ENCODE measurements at places on chromosomes 2 and 18.

DNA sequence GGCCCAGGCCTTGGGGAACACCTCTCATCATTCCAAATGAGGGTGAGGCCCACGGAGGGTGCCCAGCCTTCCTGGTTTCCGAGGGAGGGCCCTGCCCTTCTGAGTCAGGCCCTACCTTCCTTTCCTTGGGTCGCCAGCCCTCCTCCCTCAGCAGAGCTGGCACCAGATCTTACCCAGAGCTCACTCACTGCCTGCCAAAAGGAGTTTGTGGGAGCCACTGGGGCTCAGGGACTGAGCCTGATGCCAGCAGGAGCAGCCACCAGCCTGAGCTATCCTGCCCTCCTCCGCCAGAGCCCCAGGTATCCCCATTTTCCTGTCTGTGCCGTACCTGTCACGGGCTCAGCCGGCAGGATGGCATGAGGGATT is 64.1 kb downstream of the NRP2 start:
- DNase-seq = no peak

DNA sequence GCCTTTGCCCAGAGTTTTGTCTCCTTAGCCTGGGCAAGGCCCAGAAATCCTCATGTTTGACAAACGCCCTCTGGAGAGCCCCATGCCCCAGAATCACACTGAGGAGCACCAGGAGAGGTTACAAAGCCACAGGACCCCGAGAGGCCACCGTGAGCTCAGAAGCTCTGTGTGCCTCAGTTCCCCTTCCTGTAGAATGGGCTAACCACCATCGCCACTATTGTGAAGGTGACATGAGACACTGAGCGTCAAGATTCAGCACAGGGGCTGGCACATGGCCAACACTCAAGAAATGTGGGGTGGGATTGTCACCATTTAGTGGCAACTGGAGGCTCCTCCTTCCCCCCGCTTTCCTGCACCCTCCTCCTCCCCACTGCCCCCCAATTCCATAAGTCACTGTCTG is 1.2 kb upstream of the NMUR1 start:
- no peak for DNase-seq

DNA sequence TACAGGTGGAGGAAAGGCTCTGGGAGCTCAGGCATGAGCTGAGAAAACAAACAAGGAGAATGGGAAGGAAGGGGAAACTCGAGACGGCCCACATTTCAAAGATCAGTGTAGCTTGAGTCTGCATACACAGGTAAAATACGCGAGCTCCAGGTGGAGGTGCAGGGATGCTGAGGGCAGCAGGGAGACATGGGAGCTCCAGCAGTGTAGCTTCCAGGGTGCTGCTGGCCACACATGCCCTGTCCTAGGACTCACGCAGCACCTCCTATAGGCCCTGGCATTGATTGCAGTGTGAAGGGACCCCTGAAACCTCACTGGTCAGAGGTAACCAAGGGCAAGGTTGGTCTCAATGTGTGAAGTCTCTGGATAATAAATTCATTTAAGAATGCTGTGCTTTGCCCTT is 362.8 kb upstream of the HS6ST1 start:
- DNase-seq = no peak

DNA sequence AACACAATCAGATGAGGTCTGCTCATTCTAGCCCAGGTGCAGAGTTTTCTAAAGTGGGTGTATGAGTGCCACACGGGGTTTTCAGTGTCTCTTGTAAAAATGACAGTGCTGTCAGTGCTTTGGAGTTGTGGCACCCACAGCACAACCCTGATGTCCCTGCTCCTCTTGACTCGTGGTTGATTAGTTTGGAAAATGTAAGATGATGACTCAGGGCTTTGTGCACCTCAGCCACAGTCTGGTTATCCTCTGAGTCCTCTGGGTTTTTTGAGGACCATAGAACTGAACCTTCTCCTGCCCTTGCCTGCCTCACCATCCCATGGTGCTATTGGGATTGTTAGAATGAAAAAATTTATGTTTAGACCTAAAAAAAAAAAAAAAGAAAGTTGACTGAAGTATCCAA is 105.6 kb downstream of the MYO1B start:
- DNase-seq = no peak

GRCh38 chr2:2182551-2183071 is 148.5 kb downstream of the MYT1L start:
- DNase-seq = no peak

DNA sequence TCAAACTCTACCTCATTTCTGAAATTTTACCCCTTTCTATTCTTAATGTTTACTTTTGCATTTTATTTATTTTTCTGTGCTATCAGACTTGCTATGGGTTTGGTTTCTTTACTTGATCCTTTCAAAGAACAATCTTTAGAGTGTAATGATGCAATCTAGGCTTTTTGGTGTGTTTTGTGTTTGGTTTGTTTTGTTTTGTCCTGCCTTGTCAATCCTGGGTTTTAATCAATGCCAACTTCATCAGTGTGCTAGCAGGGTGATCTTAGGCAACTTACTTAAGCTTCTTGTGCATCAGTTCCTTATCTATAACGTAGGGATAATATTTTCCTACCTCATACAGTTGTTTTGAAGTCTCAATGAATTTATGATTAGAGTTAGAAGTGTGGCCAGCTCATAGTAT is 350.4 kb downstream of the NR4A2 start:
- DNase-seq = no peak

DNA sequence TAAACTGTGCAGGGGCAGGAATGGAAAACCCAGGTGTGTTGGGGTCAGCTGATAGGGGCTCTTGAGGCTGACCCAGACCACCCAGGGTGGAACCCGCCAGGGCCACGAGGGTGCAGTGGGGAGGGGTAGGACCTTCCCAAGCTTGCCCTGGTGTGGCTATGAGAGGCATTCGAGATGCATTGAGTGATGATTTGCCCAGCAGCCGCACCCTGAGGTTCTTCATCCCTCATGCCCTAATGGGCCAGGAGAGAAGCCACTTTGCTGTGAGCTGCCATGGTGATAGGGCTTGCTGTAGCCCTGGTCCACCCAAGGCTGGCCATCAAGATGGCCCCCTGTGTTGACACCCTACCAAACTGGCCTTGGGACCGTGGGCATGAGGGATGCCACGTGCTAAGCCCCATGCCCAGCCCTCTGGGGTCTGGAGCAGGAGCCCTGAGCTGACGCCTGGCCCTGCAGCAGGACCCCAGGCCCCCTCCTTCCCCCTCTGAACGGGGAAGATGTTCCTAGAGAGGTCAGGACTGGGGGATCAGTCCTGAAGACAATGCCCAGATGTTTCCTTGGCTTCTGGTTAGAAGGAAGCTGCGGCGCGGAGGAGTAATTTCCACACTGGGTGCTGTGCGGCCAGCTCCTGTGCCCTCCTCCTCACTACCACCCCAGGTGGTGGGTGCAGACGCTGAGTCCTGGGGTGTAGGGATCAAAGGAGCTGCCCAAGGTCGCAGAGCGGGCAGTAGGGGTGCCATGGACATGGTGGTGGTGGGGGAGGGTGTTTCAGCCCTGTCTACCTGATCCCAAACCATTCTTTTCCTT is 122.5 kb upstream of the HDAC4 start:
- DNase-seq = no peak

DNA sequence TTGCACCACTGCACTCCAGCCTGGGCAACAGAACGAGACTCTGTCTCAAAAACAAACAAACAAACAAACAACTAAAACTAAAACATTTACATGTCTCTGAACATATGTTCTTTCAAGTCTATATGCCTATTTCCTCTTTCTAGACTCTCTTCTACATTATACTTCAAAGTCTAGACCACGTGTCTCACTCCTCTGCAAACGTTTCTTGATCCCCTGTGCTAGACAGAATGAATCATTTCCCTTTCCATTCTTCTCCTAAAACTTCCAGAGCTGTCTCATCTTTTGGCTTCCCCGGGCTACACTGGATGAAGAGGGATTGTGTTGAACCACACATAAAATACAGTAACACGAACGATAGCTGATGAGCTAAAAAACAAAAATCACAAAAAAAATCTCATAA is 67.1 kb downstream of the BAZ2B start:
- DNase-seq = no peak

DNA sequence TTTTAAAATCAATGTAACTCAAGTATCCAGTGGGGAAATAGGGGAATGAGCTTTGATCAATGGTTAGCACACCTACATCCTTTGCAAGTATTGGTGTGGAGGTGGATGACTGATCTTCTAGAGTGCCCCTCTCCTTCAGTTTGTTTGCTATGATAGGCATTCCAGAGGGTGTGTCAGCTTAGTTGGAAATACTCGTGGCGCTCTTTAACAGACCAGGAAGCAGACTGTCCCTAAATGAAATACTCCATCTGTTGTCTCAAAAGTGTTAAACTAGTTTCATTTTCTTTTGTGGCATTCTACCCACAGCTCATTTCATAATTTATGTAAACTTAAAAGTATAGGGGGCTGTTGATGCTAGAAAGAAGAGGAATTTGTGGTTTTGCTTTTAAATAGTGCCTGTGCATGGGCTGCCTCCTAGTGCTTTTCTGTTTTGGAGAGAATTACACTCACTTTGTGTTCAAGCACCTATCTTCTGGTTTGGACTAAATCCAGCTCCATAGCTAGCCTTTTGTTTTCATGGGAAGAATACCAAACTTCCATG is 66.2 kb downstream of the STAT1 start:
- DNase-seq = no peak

DNA sequence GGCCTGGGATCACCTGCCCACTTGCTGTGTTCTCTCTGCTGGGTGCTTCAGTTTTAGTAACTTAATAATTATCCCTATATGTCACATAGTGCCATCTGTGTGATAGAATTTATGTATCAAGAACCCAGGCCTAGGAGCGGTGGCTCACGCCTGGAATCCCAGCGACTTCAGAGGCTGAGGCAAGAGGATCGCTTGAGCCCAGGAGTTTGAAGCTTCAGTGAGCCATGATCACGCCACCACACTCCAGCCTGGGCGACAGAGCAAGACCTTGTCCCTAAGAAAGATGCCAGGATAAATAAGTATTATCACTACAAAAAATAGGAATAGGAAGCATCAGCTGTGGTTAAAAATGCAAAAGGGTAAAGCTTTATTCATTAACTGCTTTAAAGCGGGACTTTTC is 240.8 kb downstream of the FAM210A start:
- DNase-seq = no peak

DNA sequence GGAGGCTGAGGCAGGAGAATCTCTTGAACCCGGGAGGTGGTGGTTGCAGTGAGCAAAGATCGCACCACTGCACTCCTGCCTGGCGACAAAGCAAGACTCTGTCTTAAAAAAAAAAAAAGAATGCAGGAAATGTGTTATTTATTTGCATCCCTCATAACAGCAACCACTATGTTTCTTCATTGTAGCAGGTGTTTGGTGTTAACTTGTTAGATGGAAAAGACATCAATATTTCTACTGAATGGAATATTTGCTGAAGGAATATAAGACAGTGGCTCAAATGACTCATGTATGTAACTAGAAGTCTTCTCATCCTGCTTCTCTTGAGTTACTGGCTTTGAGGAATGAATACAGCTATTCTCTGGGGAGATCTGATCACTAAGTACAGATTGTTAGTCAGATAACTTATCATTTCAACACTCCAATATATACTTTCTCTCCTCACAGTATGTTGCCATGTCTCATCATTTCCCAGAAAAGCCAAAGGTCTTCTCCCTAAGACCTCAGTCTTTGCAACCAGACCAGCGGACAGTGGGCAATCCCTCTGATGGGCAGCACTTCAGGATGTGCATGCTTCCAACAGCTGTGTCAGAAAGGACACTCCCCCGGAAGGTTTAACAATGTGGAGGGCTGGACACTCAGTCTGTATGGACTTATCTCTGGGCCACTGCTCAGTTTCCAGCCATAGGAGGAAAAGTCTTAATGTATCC is 104.4 kb upstream of the STK17B start:
- DNase-seq = no peak

DNA sequence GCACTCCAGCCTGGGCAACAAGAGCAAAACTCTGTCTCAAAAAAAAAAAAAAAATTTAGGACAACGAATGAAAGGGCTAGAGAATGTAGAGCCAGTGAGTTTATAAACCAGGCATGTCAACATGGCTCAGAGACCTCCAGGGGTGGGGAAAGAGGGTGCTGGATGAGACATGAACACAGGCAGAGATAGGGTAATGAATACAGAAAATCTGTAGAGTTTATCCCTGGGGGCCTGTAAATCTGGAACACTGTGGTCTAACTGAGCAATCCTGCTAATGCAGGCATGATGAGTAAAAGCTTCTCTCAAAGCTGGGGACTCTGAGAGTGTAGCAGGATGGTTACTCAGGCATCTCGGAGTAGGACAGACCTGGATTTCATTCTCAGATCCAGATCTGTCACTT is 59.2 kb upstream of the IGFBP2 start:
- DNase-seq = no peak

GRCh38 chr18:54717673-54718407 is 110.4 kb upstream of the RAB27B start:
- peak; percentile 18 for DNase-seq

GRCh38 chr18:45745817-45746461 is 22.0 kb downstream of the SLC14A1 start:
- no peak for DNase-seq

GRCh38 chr18:43931439-43931838 is 654.1 kb upstream of the SYT4 start:
- no peak for DNase-seq

GRCh38 chr2:100397118-100397860 is 20.2 kb downstream of the CHST10 start:
- no peak for DNase-seq

DNA sequence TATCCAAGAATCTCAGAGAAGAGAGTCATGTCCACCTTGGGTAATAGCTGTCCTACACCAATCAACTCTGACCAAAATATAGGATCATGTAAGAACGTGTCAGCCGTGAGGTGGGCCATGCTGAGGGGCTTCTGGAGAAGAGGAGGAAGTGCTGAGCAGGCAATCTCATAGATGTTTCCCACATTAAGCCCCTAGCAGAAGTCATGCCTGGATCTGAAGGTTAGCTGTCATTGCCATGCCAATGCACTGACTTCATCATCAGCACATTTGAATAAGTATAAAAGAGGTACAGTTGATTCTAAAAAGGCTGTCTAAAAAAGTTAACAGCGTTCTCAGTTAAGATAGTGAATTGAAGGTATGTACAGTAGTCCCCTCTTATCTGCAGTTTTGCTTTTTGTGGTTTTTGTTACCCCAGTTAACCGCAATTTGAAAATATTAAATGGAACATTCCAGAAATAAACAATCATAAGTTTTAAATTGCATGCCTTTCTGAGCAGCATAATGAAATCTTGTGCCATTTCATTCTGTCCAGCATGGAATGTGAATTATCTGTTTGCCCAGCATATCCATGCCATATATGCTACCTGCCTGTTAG is 67.2 kb upstream of the TMEM17 start:
- no peak for DNase-seq

DNA sequence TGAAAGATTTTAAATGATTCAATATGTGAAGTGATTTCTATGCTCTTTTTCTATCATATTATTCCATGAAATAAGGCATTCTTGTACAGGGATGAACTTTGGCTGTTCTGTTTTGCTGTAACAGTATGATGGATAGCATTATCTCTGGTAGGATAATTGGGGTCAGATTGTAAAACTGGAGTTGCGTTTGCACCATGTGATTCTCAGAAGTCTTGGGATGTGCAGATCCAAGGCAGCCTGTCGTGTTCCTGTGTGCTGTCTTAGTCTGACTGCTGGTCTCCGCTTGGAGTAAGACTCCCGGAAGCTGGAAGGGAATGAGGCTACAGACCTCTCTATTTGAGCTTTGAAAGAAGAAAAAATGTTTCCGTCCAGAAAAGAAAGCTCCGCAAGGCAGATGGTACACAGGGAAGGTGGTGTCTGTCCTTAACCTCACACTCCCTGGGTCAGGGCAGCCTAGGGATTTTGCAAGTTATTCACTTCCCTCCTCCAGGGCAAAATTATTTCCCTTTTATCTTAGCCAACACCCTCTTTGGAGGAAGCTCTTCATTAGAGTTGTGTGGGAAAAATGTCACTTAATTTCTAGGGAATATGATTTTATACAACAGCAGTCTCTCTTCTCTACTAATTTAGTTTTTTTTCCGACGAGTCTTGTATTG is 250.6 kb downstream of the PTPRM start:
- no peak for DNase-seq

All from stimulated activated CD4-positive, alpha-beta T cell treated with anti-CD3 and anti-CD28 coated beads, TNF-alpha, amount 100 ng/mL, for 1 hour (primary cell).